ENCODE measurements at places on chromosomes 13 and 19.

DNA sequence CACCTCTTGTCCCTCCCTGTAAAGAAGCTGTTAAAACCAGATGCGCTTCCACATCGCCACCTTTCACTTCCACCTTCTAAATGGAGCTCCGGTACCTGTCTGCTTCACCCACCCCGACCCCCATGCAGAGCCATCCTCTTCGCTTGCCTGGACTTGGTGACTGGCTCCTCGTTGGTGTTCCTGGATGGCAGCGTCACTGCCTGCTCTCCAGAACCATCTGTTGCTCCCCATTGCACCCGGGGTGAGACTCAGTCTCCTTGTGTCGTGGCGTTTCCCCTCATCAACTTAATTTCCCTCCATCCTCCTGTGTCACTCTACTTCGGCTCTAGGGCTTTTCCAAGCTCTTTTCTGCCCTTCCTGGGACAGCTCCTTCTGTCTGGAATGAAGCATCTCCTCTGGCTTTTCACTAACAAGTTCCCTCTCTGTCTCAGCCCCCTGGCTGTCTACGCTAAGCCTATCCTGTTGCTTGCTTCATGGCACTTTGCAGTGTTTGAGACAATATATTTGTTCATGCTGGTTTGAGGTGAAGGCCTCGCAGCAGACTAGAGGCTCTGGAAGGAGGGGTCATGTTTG, 10.3 kb downstream of the CEBPG start:
- no peak for DNase-seq

DNA sequence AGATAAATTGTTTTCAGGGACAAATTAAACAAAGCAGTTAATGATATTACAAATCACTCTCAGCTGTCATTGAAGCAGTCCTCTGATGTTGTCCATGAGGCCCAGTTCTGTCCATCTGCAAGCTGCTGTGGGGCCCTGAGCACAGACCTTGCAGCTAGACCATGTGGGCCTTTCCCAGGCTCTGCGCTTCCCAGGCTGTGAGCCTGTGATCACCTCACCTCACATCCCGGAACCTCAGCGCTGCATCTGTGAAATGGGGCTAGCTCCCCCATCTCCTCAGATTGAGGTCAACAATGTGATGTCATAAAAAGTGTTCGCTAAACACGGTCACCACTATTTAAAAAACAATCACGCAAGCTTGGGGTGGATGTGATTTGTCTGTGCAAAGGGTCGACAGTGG, 51.9 kb upstream of the UQCRFS1 start:
- no peak for DNase-seq

DNA sequence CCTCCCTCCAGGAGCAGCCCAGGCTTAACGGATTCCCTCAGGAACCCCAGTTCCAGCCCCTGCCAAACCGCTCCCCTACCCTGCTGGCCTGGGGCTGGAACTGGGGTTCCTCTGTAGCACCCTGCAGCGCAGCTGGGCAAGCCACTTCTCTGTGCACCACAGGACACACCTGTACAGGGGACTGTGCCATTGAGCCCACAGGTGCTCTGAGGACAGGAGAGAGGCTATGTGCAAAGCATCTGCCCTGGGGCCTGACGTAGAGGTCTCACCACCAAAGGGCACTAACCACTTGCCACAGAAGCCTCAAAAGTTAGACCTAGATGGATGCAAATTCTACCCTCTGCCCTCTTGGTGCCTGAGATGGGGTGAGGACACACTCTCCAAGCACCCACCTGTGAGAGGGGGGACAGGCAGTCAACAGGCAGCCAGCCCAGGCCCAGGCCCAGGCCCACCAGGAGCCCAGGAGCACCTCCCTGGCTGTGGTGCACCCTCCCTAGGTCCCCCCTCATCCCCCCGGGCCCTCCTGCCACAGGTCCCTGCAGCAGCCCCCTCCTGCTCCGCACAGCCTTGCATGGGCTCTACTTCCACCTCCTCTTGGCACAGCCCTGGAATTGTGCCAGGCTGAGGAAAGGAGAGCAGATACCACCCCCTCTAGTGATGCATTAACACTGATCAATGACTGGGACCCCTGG, 27.6 kb upstream of the SLC35E1 start:
- no peak for DNase-seq

DNA sequence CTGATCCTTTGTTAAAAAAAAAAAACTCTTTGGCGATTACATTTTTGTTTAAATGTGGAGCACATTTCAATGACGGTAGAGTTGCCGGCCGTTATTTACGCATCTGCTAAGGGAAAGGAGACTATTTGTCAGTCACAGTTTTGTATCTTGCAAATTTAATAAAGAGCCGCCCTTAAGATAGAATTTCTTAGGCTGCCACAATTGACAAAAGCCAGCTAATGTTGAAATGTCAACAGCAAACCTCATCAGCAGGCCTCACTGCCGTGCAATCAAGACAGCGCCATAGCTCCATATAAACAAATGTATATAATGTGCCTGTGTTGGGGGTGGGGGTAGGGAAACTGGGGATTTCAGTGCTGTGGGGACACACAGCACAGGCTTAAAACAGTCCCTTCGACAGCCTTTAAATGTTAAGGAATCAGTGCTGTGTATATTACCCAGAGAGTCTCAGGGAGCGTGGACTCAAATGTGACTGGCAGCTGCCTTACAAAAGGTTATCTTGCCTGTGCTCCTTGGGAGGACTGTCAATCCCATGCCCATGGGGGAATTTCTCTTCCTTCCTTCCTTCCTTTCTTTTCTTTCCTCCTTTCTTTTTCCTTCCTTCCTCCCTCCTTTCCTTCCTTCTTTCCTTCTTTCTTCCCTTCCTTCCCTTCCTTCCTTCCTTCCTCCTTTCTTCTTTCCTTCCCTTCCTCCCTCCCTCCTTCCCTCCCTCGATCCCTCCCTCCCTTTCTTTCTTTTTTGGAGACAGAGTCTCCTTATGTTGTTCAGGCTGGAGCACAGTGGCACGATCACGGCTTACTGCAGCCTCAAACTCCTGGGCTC, 108.0 kb downstream of the URI1 start:
- no peak for DNase-seq
